AG04450 (cell line): ENCODE measurements at places on chromosomes 5 and 9.

- DNase-seq: no peak
These were observed 233.9 kb upstream of the ZNF608 start for GRCh38 chr5:124980163-124980941.

- no peak for DNase-seq
These were observed 972 bp downstream of the PDGFRB start for GRCh38 chr5:150154618-150155128.

- no peak for DNase-seq
These were observed 38.5 kb downstream of the TLE1 start for GRCh38 chr9:81650586-81651515.

GRCh38 chr9:34279411-34279810 lies 49.7 kb downstream of the KIF24 start:
- DNase-seq: no peak

GRCh38 chr5:156444753-156445291 lies 117.9 kb downstream of the SGCD start:
- DNase-seq: no peak

DNA sequence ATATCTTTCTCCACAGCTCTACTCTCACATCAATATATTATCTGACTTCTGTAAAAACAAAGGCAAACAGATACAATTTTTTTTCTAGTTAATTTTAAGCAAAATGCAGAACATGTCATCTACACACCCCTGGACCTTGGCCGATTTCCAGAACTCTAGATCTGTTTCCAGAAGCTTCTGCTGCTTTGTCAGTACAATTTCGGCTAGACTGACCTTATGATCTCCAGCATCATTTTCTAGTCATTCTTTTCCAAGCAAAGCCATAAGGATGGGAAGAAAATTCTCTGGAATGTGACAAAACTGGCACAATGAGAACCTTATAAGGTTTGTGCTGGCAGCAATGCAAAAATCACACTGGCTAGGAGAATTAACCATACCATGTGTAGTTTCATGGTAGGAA lies 132.8 kb upstream of the MPDZ start:
- no peak for DNase-seq

DNA sequence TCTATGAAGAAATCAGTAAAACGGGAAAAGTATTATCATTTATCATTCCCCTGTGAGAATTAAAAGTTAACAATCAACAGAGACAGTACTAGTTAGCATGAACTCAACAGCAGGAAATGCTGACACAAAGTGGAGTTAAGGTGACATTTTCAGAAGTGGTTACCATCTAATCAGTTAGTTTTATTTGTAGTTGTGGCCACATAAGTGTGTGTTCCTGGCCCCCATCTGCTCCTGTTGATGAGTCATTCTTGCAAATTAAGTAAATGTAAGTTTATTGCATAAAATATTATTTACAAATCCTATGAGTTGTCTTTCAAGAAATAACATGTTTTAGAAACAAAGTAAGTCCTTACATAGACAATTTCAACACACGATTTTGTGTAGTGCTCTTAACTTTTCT lies 8.9 kb upstream of the BNC2 start:
- no peak for DNase-seq

DNA sequence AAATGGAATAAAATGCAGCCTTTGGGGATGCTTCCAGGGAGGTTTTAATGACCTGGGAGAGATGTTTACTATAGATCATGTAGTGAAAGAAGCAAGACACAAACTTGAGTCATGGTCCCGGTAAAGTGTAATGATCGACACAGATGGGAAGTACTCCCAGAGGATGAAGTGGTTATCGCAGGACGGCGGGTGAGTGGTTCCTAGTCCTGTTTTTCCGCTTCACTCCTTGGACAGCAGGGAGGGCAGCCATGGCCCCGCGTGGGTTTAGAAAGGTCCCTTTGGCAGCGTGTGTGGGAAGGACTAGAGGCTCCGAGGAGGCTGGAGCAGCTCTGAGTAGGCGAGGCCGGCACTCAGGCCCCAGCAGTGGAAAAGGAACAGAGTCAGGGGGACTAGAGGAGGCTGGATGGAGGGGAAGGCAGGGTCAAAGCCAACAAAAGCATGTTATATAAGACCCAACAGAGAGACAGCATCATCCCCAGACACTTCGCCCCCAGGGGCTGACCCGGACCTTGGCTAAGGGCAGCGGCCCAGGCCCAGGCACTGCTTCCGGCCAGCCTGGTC lies 49.2 kb upstream of the STXBP1 start:
- DNase-seq: no peak

GRCh38 chr9:133772581-133772980 lies 34.4 kb upstream of the SARDH start:
- no peak for DNase-seq

DNA sequence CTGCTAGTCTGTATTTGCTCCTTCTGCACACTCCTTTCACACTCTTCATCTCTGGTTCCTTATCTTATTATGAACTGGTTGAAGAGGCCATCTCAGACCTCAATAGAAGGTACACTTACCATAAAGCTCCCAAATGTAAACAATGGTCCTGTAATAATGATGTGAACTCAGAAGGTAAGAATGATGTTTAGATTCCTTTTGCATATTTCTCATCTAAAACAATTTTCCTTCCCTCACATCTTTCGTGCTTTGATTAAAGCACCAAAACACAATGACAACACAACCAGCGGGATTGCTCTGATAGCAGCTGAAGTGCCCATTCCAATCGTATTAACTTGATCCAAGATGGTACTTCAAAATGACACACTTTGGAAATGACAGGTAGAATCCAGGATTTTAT lies 34.3 kb downstream of the NFIB start:
- DNase-seq: no peak

DNA sequence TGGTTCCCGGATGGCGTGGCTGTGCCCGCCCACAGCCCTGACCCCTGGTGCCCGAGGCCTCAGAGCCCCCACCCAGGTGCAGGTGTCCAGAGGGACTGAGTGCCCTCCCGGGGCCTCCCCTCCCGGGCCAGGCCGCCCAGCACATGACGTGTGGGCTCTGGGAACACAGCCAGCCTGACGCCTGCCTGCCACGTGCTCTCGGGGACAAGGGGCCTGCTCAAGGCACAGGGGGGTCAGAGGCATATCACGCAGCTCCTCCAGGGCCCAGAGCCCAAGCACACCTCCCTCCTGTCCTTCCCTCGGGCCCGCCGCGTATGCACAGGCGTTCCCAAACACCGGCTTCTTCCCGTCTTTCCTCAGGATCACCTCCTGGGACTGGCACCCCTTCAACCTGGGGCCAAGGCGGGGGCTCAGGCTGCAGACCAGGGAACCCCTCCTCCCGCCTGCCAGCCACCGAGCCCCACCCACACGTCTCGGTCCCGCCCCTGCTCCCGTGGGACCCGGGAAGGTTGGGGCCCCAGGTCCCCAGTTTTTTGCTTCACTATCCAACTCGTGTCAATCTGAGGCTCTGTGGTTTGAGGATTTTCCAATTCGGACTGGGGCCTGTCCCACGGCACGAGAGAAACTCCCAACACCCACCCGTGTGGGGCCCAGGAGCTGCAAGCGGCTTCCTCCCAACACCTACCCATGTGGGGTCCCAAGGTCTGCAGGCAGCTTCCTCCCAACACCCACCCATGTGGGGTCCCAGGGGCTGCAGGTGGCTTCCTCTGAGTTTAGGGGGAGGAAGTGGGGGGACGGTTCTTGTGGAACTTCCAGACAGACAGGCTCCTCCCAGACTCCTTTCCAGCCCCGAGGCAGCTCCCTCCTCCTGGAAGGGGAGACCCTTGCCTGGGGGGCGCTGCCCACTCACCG lies 1.5 kb downstream of the LCN10 start:
- DNase-seq: no peak

GRCh38 chr9:100370064-100370723 lies 17.5 kb upstream of the TEX10 start:
- DNase-seq: no peak

DNA sequence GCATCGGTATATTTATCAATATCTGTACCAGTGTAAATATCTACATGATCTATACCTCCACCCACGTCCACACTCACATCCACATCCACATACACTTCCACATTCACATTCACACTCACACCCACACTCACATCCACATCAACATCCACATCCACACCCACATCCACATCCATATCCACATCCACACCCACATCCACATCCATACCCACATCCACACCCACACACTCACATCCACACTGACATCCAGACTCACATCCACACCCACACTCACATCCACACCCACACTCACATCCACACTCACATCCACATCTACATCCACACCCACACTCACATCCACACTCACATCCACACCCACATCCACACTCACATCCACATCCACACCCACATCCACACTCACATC lies 189.2 kb downstream of the IRX1 start:
- DNase-seq: no peak

GRCh38 chr5:132020568-132021339 lies 9.3 kb upstream of the ACSL6 start:
- DNase-seq: no peak
